Hematopoietic multipotent progenitor cell treated with erythropoietin and hydrocortisone succinate and interleukin-3 and kit ligand, for 15 days (in vitro differentiated cells): ENCODE measurements at places on chromosomes 12 and 14.

- DNase-seq, result no peak
Observed at GRCh38 chr12:83823386-83824045, 1089.1 kb downstream of the SLC6A15 start.

GRCh38 chr14:28141662-28142061 lies 624.9 kb upstream of the FOXG1 start:
- DNase-seq, result no peak

DNA sequence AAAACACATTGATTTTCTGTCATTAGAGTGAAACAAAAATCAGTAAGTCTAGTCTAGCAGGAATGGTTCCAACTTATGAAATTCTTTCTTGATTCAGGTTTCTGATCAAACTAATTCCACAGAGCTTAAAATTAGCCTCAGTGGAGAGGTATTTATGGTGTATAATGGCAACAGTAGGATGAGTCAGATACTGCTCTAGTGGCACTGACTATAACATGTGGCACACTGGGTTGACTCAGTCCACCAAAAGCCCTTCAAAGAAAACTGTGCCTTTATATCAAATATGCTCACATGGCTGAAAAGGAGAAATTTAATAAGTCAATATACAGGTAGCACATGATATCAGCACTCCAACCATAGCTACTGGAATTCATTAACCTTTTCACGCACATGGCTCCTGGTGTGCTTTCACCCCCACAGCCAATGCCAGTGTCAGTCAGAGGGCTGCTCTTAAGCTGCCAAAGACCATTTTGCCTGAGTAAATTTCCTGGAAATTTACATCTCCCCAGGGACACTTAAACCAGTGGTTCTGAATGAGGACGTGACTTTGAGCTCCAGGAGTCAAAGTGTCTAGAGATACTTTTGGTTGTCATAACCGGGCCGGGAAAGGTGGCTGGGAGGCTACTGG lies 21.7 kb upstream of the CATSPERB start:
- DNase-seq, result no peak

DNA sequence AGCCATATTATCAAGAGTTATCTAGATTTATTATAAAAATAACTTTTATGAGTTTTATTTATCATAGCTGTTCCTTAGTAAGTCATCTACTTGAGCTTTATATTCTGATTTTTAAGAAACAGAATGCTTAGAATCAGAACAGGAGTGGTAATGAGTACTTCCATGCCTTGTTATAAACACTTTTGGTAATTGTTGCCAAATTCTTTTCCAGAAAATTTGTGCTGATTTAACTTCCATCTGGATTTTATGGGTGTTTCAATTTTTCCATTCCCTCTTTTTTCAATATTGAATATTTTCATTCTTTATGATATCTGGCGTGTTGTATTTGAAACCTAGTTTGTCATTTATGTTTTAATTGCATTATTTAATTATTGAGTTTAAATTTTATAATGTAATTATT lies 131.2 kb downstream of the MSRB3 start:
- DNase-seq, result no peak
